ENCODE measurements at places on chromosomes 6 and 20.
A peak's percentile ranks its signal among the peaks of the same experiment; 100 is the strongest.

DNA sequence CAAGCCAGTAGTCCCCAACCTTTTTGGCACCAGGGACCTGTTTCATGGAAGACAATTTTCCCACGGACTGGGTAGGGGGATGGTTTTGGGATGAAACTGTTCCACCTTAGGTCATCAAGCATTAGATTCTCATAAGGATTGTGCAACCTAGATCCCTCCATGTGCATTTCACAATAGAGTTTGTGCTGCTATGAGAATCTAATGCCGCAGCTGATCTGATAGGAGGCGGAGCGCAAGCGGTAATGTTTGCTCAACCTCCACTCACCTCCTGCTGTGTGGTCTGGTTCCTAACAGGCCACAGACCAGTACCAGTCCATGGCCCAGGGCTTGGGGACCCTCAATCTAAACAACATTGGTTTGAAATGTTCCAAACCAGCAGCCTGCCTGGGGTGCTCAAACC, 137.0 kb upstream of the STXBP5 start:
- DNase-seq = no peak

GRCh38 chr6:133644548-133644891, 244.4 kb upstream of the TCF21 start:
- DNase-seq = no peak

DNA sequence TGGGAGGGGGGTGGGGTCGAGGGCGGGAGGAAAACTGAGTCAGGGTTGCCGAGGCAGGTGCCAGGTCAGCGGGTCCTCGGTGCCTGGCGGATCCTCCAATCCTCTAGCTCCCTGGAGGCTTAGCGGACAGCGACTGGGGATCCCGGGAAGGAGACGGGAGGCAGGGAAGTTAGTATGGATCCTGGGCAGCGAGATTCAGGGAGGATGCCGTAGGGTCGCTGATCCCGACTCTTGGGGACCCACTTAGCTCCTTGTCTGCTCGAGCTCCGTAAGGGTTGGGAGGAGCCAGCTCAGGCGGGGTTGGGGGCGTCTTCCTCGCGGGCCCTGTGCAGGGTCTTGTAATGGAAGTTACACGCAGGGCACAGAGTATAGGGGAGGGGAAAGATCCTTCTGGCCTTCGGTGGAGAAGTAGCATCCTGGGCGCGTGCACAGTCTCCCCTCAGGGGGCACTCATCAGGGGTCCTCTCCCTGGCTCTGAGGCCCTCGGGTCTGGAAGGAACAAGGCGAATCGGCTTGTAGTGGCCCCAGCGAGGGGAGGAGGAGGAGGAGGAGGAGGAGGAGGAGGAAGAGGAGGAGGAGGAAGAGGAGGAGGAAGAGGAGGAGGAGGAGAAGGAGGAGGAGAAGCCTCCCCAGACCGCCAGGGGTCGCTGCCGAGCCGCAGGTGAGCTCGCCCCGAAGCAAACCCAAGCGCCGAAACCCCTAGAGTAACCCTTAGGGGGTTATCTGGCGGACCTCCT, 6.4 kb upstream of the SLC12A5 start:
- no peak for DNase-seq

- DNase-seq = peak; percentile 66
Measured at GRCh38 chr6:81401970-81402690, 350.4 kb downstream of the TENT5A start.

- DNase-seq = no peak
Measured at GRCh38 chr6:144262470-144263369, 22.4 kb upstream of the UTRN start.

GRCh38 chr6:33082702-33083101, 6.9 kb downstream of the HLA-DPB1 start:
- no peak for DNase-seq

DNA sequence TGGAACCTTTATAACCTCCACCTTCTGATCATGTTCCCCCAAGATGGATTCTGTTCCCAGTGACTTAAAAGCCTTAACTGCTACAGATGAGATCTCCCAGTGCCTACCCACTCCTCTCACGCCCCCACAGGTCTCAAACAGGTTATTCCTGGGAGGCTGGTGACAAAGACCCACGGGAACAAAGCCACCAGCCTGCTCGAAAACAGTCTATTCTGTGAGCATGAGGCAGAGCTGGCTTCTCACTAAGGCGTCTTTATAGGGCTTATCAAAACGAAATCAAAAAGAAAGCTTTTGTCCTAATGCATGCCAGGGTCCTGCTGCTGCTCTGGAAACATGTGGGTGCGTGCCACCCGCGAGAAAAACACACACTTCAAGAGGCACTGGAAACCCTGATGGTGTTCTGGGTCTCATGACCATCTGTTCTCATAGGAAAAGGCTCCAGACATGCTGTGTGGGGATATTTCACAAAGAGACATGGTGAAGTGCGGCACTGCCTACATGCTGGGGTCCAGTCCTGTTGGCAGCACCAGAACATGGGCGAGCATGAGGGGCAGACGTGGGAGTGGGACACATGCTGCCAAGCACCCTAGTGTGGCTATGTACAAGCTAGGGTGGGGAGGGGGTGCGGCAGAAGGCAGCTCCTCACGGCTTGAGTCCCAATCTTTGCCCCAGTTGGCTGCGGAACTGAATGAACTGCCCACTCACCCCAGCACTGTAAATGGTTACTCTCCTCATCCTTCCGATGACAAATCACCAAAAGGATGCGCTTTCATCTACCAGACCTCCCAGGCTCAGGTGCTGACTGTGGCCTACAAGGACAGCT, 2.1 kb downstream of the FKBP1A start:
- DNase-seq = no peak

DNA sequence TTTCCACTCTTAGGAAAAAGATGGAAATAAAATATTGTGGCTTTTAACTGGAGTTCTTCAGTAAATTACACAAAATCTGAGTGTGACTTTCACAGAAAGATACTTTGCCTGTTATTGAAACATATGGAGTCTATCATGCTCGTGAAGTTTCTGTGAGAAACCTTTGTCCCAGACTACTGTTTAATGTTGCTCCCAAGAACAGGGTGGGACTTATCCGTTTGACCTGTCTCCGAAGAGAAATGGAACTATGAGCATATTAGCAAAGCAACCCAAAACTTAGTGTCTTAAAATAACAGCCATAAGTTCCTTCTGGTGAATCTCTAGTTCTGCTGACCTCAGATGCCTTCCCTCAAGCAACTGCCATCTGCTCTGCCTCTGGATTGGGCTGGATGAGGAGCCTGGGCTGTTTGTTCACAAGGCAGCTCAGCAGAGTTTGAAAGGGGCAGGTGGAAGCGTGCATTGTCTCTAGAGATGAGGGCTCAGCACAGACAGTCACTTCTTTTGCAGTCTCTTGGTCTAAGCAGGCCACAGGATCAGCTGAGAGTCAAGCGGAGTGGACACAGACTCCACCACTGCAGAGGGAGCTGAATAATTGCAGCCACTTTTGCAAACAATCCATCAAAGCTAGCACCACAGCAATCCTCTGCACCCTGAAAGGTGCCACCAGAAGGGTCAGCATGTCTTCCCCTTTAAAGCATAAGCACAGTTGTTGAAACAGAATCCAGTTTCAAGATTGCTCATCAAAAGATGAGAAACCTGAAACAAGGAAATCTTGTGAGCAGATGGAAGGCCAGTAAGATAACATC, 52.8 kb downstream of the MYB start:
- no peak for DNase-seq

GRCh38 chr6:90266905-90267621, 29.6 kb downstream of the BACH2 start:
- DNase-seq = no peak

DNA sequence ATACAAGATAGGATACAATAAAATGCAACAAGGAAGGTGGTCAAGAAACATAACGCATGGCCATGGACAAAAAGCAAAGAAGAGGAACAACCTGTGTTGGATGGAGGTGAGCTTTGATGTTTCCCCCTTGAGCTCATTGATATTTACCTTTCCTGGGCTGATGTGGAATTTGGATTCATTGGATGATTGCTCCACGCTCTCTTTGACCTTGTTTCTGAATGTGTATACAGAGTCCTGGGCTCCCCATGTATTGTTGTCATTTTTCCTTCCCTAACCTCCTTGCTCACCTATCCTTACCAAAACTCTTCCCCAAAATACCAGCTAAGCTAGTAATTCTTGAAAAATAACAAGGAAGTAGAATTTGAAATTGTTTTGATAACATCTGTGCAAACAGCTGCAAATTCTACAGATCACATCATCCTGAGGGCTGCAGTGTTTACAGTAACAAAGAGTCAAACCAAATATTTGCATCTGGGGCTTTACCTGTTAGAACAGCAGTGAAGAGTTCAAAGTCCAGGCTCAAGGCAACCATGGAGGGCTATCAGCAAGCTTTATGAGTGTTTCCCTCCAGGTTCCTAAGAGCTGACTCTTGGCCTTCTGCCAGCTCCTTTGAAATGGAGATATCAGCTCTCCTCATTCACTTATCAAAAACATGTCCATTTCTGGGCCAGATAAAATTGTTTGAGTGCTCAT, 214.3 kb upstream of the MARCKS start:
- DNase-seq = no peak

GRCh38 chr6:52055451-52055850, 32.0 kb downstream of the PKHD1 start:
- no peak for DNase-seq

- DNase-seq = no peak
Measured at GRCh38 chr6:41505122-41506049, 40.8 kb upstream of the FOXP4 start.

GRCh38 chr6:56055081-56055704, 179.8 kb upstream of the BMP5 start:
- DNase-seq = no peak
